Neural crest cell (in vitro differentiated cells): ENCODE measurements at places on chromosomes 7 and 10.

DNA sequence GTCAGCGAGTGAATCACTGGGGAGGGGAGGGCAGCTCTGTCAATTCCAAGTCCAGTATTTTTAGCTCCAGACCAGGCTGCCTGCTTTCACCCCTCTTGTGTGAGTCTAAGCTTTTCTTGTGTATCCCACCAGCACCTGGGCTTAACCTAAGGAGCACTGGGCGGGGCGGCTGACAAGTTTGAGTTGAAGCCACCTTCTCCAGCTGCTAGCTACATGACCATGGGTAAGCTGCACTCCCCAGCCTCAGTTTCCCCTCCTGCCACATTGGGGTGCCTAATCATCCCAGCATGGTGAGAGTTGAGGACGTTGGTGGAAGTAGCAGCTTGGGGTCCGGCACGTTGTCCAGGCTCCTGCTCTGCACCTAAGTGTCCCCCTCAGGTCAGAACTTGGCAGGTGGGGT, 89.8 kb upstream of the PCBD1 start:
- no peak for DNase-seq

DNA sequence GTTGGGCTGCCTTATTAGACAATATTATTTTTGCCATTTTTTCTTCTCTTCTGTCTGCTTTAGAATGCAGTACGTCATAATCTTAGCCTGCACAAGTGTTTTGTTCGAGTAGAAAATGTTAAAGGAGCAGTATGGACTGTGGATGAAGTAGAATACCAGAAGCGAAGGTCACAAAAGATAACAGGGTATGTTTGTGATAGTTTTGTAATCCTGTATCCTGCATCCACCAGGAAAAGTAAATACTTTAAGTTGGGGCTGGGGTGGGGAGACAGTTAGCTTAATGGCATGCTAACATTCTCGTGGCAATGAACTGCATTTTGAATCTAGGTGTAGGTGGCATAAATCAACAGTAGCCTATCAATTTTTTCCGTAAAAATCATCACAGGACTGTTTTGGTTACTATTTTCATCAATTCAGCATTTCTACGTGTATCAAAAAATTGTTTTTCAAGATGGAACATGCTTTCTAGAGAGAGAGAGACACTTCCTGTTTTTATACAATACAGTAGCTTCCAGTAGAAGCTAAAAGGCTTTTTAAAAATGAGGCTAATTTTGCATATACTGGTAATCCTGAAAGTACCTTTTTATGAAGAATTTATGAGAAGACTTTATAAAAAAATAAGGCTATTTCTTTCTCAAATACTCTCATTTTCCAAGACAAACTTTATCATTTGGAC, 247.5 kb downstream of the FOXP2 start:
- DNase-seq, result no peak

GRCh38 chr7:44291066-44291732, 34.2 kb downstream of the CAMK2B start:
- no peak for DNase-seq

- DNase-seq, result no peak
Observed at GRCh38 chr7:2525658-2526630, 6.4 kb downstream of the LFNG start.

- no peak for DNase-seq
Observed at GRCh38 chr7:80493121-80493849, 18.6 kb downstream of the GNAT3 start.

DNA sequence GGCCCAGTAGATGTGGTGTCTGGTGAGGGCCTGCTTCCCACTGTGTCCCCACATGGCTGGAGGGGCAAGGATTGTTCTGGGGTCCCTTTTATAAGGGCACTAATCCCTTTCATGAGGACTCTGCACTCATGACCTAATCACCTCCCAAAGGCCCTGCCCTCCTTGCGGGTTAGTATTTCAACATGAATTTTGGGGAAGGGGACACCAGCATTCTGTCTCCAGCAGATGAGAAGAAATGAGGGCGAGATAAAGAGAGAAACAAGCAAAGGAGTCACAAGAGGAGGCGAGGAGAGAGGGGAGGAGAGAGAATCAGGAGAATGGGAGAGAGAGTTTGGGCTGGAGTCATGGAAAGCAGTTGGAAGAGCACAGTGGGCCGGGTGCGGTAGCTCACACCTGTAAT, 83.7 kb downstream of the C10orf105 start:
- no peak for DNase-seq

GRCh38 chr10:44427037-44427436, 42.1 kb upstream of the CXCL12 start:
- no peak for DNase-seq

DNA sequence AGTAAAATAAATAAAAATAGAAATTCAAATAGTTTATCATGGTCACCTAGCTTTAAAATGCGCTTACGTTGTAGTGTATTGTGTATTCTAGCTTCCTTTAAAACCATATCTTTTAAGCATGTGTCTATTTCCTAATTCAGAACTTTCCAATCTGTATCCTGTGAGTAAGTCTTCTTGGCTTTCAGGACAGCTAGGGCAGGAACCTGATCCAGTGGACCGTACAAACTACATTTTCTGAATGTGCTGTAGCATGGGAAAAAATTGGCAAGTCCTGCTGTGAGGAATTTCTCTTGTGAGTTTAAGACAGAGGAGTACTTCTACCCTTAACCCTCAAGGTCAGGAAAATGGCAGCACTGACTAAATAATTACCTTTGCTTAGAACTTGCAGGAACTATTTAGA, 12.1 kb downstream of the OPN1SW start:
- DNase-seq, result no peak

- no peak for DNase-seq
Observed at GRCh38 chr7:41869091-41869490, 166.2 kb upstream of the INHBA start.

DNA sequence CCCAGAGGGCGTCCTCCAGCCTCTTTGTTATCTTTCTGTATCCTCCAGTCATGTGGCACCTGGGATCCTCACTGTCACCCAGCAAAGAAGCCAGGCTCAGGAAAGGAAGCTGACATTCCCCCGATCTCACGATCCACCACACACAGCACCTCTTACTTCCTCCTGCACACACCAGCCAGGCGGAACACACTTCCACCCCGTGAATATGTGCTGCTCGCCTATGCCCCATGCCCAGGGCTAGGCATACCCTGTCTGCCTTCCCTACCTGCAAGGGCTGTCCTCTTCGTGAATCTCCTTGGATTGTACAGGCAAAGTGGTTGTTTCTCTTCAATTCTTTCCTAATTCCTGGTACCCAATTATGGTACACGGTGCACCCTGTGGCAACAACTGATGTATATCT, 191.0 kb downstream of the TNS3 start:
- DNase-seq, result no peak
